ENCODE measurements at places on chromosomes 4 and X.

- no peak for DNase-seq
Measured at GRCh38 chrX:153371256-153371655, 29.9 kb downstream of the PNMA6E start.

DNA sequence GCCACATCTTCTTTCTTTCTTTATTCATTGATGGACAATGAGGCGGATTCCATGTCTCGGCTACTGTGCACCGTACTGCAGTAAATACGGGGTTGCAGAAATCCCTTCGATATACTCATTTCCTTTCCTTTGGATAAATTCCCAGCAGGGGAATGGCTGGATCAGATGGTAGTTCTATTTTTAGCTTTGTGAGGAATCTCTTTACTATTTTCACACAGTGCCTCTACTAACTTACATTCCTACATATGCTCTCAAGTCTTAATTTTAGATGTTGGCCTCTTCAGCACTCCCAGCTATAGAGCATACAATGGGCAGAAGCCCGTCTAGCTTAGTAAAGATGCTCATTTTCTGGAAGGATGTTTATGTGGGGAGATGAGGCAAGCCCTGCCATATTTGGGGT, 317.4 kb downstream of the ASMT start:
- DNase-seq, result no peak

- DNase-seq, result peak; percentile 54
Measured at GRCh38 chrX:20224814-20225487, 41.8 kb downstream of the RPS6KA3 start.

DNA sequence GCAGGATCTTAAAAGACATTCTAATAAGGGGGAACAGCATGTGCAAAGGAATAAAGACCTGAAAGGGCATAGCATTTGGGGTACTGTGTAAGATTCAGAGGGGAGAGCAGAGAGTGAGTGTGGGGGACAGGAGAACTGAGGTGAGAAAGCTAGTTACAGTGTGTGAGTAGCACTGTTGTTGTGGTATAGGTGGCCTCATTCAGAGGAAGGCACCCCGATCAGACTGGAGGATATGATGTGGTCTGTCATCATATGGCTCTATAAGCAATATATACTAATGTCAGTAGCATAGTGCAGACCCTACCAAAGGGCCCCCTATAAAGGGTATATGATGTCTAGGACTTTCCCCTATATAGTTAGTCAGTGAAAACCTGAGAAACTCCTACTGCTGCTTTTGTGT, 175.8 kb downstream of the FMR1NB start:
- DNase-seq, result no peak

GRCh38 chrX:102063445-102064074, 61.9 kb upstream of the TCEAL2 start:
- DNase-seq, result peak; percentile 19

DNA sequence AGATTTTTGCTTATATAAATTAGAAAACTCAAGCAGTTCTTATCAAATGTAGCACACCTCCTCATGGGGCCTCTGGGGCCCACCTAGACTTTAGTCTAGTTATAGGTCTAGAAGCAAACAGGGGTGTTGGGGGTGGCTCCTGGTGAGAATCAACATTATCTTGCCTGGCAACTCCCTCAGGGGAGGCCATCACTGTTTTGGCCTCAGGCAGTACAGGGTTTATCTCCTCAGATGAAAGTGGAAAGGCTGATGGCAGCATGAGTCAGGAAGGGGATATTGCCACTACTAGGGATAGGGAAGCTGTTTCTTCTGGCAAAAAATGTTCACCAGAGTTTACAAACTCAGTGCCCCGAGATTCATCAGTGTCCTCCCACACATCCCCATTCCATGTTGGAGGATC, 232.4 kb upstream of the BMP3 start:
- peak; percentile 2 for DNase-seq

- no peak for DNase-seq
Measured at GRCh38 chr4:169675825-169676224, 55.4 kb downstream of the CLCN3 start.

GRCh38 chrX:793216-793770, 162.7 kb downstream of the SHOX start:
- no peak for DNase-seq

DNA sequence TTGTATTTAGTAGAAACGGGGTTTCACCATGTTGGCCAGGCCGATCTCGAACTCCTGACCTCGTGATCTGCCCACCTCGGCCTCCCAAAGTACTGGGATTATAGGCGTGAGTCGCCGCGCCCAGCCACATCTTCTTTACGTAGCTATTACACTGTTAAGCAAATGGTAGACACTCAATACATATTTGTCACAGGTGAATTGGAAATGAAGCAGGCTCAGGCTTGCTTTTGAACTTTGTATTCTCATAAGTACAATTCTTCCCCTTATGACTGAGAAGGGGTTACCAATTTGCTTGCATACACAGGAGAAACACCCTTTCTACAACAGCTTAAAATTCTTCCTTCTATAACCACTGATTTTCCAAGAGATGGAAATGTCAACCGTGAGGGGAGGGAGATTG, 787 bp upstream of the SRPX2 start:
- DNase-seq, result no peak

DNA sequence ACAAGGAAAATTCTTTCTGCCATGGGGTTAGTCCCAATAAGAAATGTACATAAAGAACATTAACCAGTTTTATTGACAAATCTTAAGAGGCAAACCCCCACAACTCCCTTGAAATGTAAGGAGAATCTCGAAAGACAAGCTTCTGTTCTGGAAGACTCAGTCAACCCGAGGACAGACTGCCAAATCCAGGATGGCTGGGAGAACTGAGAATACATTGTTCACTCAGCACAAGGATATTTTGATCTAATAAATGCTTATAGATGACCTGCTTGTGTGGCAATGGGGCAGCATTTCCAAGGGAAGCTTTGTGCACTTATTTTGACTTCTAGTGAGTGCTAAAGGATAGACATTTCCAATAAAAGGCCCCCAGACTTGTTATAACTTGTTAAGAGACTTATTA, 280.4 kb downstream of the DHX15 start:
- no peak for DNase-seq

- no peak for DNase-seq
Measured at GRCh38 chr4:114038762-114039387, 59.4 kb upstream of the ARSJ start.

DNA sequence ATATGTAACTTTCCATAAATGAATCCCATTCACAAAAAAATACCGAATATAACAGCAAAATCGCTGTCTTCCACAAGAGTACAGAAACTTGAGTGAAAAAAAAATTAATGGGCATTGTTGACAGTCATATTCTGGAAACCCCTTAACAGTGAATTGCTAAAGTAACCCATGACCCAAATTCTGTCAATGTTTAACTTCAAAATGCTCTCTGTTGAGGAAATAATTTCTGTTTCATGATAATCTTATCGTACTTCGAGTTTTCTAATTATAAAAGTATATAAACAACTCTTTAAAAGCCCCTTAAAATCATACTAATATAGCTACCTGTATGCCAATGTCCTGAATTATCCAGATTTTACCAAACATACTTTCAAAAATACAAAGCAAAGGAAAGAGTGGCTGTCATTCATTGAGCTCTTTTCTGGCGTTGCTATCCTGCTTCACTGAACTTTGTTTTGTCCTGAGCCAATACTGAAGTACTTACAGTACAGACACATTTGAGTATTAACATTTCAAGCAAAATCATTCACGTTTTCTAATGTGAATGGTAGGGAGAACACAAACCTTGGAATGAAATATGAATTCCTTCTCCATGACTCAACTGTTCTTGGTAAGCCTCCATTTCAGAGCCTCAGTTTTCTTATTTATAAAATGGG, 2.4 kb downstream of the XAGE3 start:
- no peak for DNase-seq

DNA sequence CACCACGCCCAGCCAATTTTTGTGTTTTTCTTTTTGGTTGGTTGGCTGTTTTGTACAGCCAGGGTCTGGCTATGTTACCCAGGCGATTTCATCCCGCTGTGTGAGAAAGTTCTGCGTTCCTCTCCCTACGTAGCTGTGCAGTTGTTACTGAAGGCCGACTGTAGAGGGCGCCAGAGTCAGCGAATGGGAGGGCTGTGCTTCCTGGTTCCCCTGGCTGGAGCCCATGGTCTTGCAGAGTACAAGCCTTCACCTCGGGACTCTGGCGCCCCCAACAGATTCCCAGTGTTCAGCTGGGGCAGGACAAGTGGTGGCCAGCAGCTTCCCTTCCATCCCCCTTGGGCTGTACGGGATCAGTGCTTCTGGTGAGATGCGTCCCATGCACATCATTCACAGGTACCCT, 5.6 kb upstream of the CT45A1 start:
- DNase-seq, result peak; percentile 29

DNA sequence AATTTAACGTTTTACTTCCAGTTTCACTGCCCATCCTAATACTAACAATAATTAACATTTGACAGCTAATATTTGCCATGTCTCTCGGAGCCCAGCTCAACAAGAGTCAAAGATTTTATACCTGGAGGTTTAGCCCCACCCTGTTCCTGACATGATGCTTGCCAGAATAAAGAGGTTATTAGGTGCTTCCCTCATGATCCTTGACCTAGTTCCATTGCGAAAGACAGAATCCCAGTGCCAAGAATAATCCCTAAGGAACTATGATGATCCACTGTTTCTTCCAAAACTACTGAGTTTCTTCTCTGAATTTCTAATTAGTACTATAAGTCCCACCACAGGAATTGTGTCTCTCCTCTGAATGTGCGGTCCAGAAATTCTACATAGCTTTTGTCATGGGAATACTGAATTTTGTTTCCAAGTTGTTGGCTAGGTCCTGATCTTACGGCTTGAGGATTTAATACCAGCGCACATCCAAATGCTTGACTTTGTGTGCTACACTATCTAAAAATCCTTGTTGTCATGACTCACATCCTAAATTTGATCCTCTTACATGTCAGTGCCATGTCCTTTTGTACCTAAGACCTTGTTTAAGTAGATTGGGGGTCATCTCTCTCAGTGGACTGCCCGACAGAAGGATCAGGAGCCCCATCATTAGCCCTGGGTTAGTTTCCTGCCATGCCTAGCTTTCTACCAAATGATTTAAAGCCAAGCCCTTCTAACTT, 23.1 kb downstream of the ANTXR2 start:
- DNase-seq, result no peak

DNA sequence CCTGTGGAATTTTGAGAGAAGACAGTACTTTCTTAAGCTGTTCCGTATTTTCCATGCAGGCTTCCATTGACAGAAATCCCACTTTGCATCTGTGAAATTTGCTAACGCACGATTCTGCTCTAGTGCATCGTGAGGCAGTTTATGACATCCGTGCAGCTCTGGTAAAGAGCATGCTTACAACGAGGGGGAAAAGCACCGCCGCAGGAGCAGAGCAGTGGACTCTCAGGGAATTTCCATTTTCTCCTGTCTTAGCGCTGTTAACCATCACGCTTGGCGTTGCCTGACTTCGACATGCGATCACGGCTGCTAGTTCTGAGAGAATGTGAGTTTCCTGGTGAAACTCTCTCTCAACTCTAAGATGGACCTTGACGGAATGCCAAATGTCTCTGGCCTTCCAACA, 43.9 kb downstream of the DCTD start:
- no peak for DNase-seq

DNA sequence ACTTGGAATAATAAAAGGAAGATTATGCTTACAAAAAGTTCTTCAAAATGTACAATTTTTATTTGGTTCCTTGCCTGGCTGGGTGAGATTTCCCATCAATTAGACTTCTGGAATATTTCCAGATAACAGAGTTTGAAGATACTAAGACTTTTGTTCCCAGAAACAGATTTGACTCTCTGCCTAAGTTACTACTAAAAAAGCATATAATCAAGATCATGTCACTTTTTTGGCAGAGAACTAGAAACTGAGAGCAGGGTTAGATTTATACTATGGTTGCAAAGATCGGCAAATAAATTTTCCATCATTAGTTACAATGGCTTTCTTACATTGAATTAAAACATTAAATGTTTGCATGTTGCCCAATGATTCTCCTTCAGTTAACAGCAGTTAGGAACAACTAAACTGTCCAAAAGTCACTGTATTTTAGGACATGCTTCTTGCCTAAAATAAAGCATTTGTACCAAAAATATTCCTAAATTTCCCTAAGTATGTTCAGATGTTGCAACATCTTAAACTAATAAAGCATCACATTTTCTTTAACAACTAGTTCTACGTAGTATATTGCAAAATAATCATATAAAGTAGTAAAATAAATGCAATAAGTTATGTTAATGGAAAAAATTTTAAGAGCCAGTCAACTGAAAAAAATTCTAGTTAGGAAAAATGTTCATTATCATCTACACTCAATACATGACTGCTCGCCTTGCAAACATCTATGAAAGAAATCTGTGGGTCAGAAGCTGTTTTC, 73.0 kb downstream of the SEC24D start:
- DNase-seq, result no peak

DNA sequence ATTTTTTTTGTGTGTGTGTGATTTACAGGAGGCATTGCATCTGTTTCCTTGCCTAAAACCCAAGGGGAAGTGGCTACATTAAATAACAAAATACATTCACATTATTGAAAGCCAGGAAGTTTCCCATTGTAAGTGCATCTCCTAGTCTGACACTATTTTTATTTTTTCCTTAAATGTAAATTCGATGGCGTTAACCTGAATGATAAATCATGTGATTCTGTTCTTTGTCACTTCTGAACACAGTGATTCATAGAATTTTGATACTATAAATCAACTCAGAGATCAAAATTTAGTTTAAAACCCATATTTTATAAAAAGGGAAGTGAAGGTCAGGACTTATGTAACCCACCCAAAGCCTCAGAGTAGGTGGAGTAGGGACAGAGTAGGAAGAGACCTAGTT, 258.1 kb downstream of the GABRG1 start:
- no peak for DNase-seq

DNA sequence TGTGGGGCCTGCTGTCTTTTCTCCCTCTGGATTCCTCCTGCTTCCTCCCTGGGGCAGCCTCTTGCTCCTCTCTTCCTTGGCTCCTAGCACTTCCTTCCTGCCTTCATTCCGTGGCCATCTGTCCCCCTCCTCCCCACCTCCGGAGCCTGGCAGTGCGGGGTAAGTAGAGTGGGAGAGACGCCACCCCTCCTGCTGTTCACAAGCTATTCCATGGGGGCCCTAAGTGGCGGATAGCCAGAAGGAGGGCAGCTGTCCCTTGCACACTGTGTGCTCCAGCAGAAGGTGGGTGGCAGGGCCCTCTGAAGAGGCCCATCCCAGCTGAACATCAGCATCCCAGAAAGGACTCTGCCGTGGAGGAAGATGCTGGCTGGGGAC, 27.4 kb downstream of the CCNQ start:
- DNase-seq, result no peak

DNA sequence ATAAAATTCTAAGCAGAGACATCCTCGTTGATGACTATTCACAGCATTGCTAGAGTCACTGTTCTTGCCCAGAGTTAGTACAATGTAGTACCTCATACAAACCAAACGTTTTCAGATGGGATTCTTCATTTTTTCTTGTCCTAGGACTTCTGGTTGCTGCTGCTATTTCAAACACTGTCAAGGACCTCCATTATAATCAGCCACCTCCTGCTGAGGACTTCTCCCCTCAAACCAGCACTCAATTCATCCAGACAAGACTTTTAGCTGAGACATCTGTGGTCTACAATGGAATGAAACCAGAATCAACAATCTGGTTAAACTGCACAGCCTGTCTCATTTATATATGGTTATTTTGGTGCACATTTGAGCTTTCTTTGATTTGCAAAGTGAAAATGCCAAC, 1008.8 kb downstream of the STPG2 start:
- DNase-seq, result no peak

GRCh38 chr4:83626245-83626836, 90.4 kb downstream of the GPAT3 start:
- DNase-seq, result no peak
